ENCODE measurements at places on chromosomes 6 and 20.

DNA sequence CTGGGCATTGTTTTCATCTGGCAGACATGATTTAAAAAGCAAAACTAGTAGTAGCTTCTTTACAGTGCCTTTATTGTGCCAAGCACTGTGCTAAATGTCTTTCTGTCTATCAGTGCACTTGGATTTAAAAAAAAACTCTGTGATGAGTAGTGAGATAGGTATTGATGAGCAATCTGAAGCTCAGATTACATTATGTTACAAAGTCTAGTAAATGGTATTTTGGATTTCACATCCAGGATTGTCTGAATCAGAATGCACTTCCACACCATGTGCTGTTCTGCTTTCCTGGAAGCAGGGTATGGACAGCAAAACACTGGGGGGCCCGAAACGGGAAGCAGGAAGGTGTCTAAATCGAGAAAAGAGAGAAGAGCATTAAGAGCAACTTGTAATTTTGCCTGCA lies 103.4 kb upstream of the CCN2 start:
- DNase-seq, result no peak

- no peak for DNase-seq
Measured at GRCh38 chr6:112193535-112194051, 60.8 kb downstream of the LAMA4 start.

DNA sequence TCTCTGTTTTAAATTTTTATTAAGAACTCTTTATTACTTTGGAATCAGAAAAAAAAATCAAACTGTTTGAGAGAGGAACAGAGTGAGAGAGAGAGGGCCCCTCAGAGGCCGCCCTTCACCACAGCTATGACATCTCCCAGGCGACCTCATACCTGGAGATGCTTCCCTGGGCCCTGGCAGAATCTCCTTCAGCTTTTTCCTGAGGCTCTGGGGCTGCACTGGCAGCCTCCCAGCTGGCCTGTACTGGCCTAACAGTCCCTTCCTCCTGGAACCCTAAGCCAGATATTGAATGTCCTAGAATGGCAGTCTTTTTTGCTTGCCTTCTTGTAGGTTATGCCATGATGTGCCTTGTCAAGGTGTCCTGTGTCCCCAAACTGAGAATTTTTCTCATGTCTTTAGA lies 13.7 kb downstream of the ABHD12 start:
- DNase-seq, result no peak

- DNase-seq, result no peak
Measured at GRCh38 chr6:225121-225721, 67.1 kb upstream of the DUSP22 start.

- no peak for DNase-seq
Measured at GRCh38 chr6:6008089-6008647, 1.4 kb upstream of the NRN1 start.

- DNase-seq, result no peak
Measured at GRCh38 chr20:58497076-58497641, 18.0 kb downstream of the APCDD1L start.

DNA sequence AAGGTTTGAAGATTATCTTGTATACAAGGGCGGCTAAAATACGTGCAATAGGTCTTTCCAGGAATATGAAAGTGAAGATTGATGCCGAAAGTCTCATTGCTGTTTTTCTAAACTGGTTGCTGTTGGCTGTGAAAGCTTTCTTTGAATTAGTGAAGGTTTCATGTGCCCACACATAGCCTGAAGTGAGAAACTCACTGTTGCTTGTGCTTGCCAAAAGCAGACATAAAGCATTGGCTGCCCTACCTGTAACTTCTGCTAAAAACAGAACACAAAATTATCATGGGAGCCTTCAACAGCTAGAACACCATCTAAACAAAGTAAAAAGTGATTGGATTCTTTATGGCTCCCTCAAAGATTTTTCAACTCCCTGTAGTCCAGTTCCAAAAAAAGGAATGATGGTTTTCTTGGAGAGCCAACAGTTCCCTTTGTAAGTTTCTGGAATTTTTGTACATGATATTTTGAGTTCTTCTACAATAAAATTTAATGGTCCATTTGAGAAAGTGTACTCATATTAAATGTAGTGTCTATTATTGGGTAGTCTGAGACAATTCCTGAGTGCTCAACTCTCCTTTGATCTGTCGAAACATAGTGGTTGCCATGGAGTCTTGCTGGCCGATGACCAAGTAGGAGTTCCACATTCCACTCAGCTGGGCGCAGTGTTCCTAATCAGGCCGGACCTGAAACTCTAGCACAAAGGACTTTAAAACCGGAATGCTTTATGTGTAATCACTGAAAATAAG lies 68.5 kb downstream of the PLEKHG1 start:
- peak; percentile 81 for DNase-seq

GRCh38 chr6:166477647-166478365 lies 95.1 kb upstream of the MPC1 start:
- no peak for DNase-seq

DNA sequence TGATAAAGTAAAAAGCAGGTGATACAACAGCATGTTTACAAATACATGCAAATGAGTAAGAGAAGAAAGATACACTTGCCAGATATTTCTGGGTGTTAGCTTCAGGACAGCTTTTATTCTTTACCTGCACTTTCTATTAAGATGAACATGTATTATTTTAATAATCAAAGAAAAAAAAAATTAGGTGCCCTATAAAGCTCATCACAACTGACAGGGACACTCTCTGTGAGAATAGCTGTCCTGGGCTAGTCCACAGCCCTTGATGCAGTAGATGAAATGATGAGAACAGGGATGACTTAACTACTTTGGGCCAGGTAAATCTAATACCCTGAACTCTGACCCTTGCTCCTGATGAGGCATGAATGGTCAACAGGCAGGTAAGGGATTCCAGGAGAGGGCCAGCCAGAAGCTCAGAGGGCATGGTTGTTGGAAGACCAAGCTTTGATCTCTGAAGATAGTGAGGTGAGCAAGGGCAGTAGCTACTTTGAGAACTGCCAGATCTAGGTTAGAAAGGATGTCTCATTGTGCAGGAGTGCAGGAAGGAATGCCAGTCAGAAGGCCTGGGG lies 15.6 kb downstream of the NSFL1C start:
- DNase-seq, result no peak

DNA sequence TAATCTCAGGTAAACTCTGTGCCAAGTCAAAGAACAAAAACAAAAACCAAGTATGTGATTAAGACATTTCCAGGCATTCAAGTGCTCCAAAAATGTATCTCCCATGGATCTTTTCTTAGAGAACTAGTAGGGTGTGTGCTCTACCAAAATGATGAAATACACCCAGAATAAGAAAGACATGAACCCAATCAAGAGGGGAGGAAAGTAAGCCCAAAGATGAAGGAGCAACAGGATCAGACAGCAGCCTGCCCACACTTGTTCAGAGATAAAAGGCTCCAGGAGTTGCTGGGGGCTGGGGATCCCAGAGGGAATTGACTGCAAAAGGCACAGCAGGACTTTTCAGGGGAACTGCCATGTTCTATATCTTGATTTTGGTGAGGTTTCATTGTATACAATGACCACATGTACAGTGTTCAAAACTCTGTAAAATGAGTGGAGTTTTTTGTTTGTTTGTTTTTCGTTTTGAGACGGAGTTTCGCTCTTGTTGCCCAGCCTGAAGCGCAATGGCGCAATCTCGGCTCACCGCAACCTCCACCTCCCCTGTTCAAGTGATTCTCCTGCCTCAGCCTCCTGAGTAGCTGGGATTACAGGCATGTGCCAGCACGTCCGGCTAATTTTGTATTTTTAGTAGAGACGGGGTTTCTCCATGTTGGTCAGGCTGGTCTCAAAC lies 24.4 kb downstream of the GCM1 start:
- DNase-seq, result no peak

- DNase-seq, result no peak
Measured at GRCh38 chr6:89508755-89509563, 76.0 kb downstream of the ANKRD6 start.

DNA sequence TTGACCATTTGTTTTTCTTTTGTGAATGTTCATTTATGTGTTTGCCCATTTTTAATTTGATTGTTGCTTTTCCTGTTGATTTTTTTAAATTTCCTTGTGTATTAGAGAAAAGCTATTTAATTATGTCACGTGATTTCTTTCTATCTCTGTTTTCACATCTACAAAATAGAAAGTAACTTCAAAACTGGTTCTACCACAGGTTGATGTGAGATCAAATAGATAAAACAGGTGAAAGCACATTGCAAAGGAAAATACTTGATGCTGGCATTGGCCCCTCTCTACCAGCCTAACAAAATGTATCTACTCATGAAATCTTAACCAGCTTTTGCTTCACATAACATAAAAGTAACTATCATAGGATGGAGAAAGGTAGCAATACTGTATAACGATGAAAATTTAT lies 129.2 kb downstream of the TMEM242 start:
- no peak for DNase-seq

DNA sequence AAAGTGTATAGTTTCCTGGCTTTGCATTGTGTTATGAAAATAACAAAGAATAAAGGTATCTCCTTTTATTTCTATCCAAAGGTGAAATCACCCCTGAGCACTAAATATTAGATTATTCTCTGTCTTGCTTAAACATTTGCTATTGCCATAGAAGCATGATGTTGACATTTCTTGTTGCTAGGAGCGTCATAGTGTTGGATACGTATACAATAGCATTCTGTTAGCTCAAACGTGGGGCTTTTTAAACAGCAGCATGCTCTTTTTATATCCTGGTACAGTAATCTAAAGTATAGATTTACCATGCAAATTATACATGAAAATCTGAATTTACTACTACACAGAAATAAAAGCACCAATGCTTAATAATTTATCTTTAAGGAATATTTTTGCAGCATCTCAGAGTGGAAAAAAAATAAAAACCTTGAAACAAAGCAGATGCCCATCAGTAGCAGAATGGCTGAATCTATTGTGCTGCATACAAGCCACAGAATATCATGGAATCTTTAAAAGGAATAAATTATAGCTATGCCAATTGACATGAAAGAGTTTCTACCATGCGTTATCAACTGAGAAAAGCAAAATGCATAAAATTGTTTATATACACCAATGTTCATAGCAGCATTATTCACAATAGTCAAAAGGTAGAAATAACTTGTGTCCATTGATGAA lies 9.6 kb upstream of the HSF2 start:
- DNase-seq, result no peak

- no peak for DNase-seq
Measured at GRCh38 chr20:22597303-22597702, 12.9 kb upstream of the FOXA2 start.

- DNase-seq, result peak; percentile 60
Measured at GRCh38 chr6:30743099-30744053, 889 bp upstream of the FLOT1 start.

All from mucosa of descending colon (tissue), 3 donors.